NCI-H510A treated with DMSO at 0.1 percent for 48 hours (cell line): ENCODE measurements at places on chromosomes 1 and 21.

DNA sequence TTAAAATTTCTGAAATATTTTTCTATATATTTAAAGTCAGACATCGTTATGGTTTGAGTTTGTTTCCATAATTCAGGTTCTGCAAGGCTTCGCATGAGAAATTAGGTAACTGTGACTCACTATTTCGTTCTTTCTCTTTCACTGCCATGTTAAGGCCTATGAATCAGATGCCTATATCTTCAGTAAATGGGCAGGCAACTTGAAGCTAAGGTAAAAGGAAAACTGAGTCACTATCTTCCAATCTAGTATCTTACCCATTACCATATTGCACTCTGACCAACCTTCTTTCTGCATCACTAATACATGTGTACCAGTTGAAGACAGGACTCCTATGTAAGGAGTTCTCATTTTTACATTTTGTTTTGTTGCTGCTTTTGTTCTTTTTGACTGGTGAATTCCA is 37.8 kb downstream of the PYHIN1 start:
- no peak for DNase-seq

GRCh38 chr1:211013346-211014240 is 120.4 kb downstream of the KCNH1 start:
- no peak for DNase-seq

DNA sequence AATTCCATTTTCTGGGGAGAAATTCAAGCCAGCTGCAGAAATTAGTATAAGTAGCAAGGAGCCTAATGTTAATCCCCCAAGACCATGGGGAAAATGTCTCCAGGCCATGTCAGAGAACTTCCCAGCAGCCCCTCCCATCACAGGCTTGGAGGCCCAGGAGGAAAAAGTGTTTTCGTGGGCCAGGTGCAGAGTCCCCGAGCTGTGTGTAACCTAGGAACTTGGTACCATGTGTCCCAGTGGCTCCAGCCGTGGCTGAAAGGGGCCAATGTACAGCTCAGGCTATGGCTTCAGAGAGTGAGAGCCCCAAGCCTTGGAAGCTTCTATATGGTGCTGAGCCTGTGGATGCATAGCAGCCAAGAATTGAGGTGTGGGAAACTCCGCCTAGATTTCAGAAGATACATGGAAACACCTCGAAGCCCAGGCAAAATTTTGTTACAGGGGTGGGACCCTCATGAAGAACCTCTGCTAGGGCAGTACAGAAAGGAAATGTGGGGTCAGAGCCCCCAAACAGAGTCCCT is 286.3 kb downstream of the MATN1 start:
- no peak for DNase-seq

GRCh38 chr21:35578347-35578782 is 482.0 kb downstream of the SETD4 start:
- DNase-seq, result no peak

DNA sequence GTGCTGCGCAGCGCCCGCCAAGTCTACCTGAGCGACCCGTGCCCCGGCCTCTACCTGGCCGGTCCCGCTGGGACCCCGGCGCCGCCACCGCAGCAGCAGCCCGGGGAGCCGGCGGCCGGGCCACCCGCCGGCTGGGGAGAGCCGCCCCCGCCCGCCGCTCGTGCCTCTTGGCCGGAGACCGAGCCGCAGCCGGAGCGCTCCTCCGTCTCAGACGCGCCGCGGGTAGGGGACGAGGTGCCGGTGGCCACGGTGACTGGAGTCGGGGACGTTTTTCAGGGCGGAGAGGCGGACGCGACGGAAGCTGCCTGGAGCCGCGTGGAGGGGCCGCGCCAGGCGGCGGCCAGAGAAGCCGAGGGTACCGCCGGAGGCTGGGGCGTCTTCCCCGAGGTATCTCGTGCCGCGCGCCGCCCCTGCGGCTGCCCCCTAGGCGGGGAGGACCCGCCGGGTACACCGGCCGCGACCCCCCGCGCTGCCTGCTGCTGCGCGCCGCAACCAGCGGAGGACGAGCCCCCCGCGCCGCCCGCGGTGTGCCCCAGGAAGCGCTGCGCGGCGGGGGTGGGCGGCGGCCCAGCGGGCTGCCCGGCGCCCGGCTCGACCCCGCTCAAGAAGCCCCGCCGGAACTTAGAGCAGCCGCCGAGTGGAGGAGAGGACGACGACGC is 646 bp downstream of the IER5 start:
- DNase-seq, result no peak

DNA sequence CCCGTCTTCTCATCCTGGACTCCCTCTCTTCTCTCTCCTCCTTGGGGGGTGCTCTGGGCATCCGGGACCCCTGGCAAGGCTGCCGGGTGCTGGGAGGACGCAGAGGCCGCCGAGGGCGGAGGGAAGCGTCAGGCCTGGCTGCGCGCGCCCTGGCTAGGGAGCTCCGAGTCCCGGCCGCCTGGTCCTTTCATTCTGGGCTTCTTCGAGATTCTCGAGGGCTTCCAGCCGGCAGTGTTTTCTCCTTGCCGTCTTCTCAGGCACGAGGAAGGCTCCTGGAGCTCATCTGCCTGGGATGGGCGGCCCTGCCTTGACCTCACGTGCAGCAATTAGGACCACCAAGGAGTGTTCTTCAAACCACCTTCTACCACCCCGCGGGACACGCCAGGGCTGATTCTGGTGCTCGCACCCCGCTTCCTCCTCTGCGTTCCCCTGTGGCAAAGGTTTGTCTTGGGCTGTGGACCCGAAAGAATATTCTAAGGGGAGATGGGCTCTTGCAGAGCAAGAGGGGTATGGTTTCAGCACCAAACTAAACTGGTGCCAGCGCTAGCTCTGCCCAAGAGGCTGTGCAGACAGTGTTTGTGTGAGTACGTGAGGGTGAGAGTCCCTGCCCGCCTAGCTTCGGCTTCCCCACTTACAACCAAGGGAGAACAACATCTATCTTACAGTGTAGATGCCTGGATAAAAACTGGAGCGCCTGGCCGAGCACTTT is 36.5 kb downstream of the PIK3CD start:
- peak; percentile 87 for DNase-seq

DNA sequence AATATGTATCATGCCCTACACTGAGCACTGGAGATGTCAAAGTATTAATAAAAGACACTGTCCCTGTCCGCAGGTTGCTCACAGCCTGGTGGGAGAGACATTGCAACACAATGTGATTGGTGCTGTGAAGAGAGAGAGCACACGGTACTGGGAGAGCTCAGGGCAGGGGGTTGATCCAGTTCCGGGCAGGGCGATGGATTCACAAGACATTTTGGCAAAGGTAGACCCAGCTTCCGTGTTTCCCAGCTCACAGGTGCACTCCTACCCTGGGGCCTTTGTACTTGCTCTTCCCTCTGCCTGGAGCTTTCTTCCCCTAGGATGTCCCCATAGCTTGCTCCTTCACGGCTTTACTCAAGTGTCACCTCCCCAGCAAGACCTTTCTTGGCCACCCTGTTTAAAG is 1.4 kb downstream of the PLA2G5 start:
- DNase-seq, result no peak

- no peak for DNase-seq
These were observed 135.3 kb upstream of the CTTNBP2NL start for GRCh38 chr1:112260699-112261098.
